ENCODE measurements at places on chromosomes 12 and 14. TPM values are rescaled to one million over a fixed set of nuclear protein-coding genes. Genes with fewer than 3 reads are reported as not detected.

The GLS2 gene
- total RNA-seq: 4.1 TPM

The LYSET gene
- 11.0 TPM for total RNA-seq

The SAMD4A gene
- total RNA-seq: 34.7 TPM

The TGM1 gene
- 6.2 TPM for total RNA-seq

The FBXO34 gene
- 52.6 TPM for total RNA-seq
